ENCODE measurements at places on chromosomes 7 and 10.

DNA sequence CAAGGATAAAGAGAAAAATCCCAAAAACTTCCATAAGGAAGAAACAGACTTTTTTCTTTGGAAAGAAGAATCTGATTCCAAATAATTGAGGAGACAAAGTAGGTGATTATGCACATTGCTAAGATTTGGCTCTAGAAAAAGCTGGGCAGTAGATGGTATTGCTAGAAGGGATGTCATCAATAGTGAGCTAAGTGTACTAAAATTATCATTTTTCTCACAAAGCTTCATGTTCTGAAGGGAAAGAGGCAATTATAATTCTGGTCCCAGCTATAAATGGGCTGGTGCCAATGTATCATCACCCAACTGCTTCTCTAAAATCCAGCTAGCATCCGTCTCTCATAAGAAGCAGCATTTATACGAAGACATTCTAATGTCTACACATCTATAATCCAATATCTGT is 23.9 kb downstream of the STEAP1 start:
- no peak for DNase-seq

GRCh38 chr7:3057066-3057420 is 13.4 kb upstream of the CARD11 start:
- peak; percentile 79 for DNase-seq

DNA sequence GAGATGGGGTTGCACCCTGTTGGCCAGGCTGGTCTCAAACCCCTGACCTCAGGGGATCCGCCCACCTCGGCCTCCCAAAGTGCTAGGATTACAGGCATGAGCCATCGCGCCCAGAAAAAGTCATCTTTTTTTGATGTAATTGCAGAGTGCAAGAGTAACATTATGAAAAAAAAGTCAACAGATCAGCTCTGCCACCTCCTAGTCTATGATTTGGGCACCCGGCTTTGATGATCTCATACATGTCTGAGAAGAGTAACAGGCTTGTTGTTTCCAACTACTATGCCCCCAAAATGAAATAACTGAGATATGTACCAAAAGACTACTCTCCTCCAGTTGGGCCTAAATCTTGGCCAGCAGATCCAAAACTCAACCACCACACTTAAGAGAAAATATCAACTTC is 40.8 kb downstream of the VOPP1 start:
- no peak for DNase-seq

- peak; percentile 79 for DNase-seq
These were observed 23.5 kb upstream of the ORC5 start for GRCh38 chr7:104231054-104232046.

- DNase-seq, result no peak
These were observed 22.7 kb upstream of the ZCCHC24 start for GRCh38 chr10:79468015-79468560.

DNA sequence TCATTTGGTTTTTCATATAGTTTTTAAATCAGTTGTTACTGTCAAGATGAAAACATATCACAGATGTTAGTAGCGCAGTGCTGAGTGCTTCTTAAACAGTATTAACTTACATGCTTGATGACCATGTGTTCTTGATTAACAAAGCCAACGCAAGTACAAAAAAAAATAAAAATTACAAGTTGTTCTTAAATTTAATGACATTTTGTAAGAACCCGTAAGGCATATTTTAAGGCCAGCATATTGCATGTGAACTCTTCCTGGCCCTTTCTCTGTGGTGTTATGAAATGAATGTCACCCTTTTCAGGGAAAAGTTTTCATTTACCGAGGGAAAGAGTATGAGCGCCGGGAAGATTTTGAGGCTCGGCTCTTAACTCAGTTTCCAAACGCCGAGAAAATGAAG is 140.4 kb upstream of the NPS start:
- peak; percentile 43 for DNase-seq

DNA sequence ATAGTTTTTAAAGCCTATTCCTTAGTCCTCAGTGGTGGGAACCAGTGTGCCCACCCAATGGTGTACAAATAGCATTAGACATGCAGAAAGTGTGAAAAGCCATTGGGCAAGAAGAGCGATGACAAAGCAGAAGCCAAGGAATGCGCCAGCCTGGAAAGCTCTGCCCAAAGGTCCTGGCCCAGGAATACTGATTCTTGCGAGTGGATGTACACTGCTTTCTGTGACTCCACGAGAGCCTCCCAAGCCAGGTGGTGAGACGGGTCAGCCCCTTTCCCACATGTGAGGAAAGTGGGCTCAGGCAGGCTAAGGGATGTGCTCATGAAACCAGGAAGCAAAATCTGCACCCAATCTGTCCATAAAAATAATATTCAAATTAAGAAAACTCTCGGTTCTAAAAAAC is 106.6 kb downstream of the ADCY1 start:
- DNase-seq, result no peak
